Fibroblast of skin of abdomen (primary cell): ENCODE measurements at places on chromosomes 11 and 22.

DNA sequence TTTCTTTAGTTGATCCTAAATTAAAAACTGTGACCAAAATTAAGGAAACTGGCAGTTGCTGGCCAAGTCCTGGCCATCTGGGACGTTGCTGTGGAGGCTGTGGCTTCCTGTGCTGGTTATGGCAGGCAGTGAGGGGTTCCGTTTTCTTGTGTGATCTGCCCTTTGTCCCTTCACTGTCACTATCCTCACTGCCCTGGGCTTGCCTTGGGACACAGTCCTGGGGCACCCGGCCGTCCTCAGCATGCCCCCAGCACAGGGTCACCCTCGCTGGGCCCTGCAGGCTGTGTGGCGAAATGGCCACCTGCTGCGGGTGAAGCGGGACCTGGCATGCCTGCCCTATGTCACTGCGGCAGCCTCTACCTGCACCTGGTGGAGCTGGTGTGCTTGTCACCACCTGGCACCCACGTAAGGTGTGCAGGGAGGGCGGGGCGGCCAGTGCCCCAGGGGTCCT lies 52.5 kb upstream of the SLC22A12 start:
- DNase-seq = no peak

DNA sequence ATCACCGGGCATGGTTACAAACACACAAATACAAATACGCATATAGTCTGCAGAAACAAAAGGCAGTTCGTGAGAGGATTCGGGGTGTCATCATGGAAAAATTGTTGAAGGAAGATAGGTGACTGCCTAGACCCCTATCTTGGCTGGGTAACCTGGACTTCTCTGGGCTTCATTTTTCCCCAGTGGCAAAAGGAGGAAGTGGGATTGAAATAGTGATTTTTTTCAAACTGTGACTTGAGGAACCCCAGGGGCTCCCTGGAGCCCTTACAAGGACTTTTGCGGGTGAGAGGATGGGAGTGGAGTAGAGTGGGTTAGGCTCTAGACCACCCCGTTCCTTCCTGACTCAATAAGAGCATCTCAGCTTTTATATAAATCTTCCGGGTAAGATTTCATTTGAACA lies 1.0 kb upstream of the ELF5 start:
- no peak for DNase-seq

- peak; percentile 34 for DNase-seq
These were observed at the start of gene CD81 for GRCh38 chr11:2376751-2377451. Gene CD81 (plus strand): TSS chr11:2377310. CDS start chr11:2377550, 240 bp downstream.

- no peak for DNase-seq
These were observed 2.0 kb upstream of the VEGFB start for GRCh38 chr11:64232182-64232966.

DNA sequence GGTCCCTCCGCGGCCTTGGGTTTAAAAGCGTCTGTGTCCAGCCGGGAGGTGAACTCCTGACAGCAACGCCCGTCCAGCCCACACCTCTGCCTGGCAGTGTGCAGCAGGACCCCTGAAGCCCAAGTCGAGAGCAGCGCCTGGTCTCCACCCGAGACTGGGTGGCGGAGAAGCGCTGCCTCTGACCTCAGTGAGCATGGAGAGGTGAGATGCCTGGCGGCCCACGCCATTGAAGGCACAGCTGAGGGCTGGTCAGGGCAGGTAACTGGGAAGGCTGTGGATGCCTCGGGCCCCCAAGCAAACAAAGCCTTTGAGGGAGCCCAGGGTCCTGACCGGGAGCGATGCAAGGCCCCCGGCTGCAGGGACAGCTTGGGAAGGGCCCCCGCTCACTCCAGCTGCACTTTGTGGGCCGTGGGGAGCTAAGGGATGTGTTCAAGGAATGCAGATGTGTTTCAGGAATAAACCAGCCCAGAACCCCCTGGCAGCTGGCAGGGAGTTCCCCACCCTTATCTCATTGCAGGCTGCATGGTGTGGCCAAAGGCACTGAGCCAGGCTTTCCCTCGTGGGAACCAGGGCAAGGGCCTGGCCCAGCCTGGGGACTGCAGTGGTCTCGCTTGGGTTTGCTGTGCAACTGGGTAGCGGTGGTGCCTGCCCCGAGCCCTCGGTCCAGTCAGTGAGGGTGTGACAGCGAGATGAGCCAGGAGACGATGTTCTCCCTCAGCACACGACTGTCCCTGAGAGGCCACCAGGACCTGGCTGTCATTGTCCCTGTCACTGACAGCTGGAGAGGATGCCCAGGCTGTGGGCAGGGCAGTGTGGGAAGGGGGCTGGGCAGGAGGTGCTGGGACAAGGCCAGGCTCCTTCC lies 92.5 kb downstream of the WNT7B start:
- DNase-seq = no peak

- DNase-seq = no peak
These were observed 31.6 kb downstream of the OR10A6 start for GRCh38 chr11:7899418-7899817.

DNA sequence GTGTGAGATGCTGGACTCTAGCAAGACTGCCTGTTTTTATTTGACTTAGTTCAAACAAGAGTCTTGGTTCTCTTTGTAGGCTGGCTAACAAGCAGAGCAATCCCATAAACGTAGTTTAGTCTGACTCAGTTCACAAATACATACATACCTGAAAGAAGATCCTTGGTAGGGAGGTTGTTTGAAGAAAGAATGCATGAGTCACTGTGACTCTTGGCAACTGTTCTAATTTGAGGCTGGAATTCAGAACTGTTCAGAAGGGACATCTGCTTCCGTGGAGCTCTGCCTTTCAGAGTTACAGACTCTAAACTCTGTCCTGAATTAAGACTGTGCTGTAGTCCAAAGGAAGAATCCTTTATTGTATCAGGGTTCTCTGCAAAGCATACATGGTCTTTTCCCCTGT lies 32.2 kb downstream of the C2CD3 start:
- peak; percentile 99 for DNase-seq

DNA sequence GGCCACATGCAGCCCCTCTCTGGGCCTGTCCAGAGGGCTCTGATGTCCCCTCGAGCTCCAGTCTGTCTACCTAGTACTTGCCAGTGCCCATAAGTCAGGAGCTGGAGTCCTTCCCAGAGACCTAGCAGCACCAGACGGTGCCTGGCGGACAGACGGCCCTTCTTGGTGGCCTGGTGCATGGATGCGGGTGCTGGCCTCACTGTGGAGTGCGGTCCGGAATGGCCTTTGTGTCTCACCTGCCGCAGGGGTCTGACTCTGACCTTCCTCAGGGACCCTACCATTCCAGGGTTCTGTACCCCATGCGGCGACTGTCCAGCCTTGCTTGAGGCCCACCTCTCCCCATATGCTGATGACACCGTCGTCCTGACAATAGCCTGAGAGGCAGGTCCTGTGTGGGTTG lies 29.4 kb upstream of the SMIM38 start:
- DNase-seq = no peak

DNA sequence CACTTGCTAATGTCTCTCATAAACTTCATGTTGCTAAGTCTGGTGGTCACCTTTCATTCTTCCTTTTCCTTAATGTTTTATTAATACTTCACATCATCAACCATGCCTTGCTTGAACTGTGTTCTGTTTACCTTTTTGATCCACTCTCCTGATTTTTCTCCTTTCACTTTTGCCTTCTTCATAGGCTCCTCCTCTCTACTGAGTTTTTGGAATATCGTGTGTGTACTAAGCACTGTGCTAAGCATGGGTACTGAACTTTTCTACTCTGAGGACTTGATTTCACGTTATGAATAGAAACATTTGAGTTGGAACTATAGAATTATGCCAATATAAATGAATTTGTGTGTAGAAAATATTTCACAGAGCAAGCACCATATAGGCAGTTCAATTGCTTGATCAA lies 90.6 kb downstream of the ATM start:
- no peak for DNase-seq

- peak; percentile 87 for DNase-seq
These were observed 154.6 kb downstream of the MAML2 start for GRCh38 chr11:96188243-96189006.

DNA sequence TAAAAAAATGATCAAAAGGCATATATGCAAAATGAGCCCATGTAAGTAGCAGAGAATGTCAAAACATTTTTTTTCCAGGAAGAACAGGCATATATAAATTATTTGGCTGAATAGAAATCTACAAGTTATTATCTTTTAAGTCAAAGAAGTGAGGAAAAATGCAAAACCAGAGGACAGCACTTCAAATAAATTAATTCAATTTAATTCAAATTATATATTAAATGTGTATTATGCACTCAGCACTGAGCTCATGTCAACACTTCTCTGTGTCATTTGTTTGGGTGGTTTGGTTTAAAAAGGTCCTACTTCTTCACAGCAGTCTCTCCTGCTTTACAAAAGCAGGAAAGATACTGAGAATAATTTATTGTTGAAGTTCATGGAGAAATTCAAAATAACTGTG lies 41.9 kb upstream of the PDGFD start:
- DNase-seq = no peak

GRCh38 chr11:94705891-94706615 lies 62.1 kb upstream of the AMOTL1 start:
- peak; percentile 14 for DNase-seq

GRCh38 chr11:86408845-86409244 lies 34.2 kb downstream of the CCDC81 start:
- DNase-seq = no peak

GRCh38 chr11:117231842-117232091 lies at the start of gene PCSK7:
Gene PCSK7 (minus strand): TSS chr11:117232073. CDS start chr11:117229844, 2,229 bp downstream.
- DNase-seq = no peak

DNA sequence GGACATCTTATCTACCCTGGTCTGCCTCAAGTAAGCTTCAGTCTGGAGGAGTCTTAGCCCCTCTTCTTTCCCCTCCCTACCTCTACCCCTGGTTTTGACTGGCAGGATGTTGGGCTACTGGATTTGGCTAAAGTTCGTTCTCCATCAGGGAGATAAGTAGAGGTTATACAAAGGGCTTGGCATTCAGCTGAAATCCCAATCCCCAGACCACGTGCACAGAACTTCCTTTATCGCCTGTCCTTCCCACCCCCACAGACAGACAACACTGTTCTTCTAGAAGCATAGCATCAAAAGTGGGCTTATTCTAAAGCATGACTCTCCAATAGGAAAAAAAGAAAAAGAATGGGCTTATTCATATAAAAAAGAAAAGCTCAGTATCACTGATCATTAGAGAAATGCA lies 7.8 kb downstream of the PRG3 start:
- no peak for DNase-seq

GRCh38 chr11:47887910-47888569 lies 39.9 kb upstream of the NUP160 start:
- no peak for DNase-seq

- DNase-seq = no peak
These were observed 27.2 kb downstream of the ANO1 start for GRCh38 chr11:70105369-70105754.

GRCh38 chr11:116478669-116479668 lies 293.8 kb downstream of the BUD13 start:
- DNase-seq = no peak
